WTC11 (cell line): ENCODE measurements at places on chromosomes 2 and 18. TPM values are rescaled to one million over a fixed set of nuclear protein-coding genes. Genes with fewer than 3 reads are reported as not detected.

DNA sequence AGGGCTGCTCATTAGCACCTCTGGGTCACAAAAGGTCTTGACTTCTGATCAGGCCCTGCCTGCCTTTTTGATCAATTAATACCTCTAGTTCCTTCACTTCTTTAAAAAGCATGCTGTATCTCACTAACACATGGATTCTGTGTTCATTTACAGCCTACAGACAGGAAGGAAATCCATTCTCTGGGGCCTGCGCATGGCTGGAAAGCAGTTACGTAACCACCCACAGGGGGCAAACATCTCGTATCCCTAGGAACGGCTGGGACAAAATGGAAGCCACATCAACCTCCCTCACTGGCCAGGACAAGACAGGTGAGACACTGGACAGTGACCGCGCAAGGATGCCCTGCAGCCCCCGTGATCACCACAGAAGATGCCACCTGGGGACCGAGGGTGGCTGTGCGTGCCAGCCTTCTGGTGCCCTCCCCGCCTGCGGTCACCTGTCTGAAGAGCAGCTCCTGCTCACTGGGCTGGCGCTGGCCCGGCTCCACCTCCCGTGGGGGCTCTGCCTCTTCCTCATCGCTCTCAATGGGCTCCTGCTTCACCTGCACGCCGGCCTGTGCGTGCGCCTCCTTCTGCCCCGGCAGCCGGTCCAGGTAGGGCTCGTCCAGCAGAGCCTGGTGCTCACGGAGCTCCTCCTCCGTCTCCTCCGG, 266.9 kb downstream of the TWIST2 start:
- H3K27ac ChIP-seq, result no peak overlapping the region
- peaks cover 6% of the 10 kb centered on the region; the same call in 1 of the 2 replicates for H3K36me3 ChIP-seq
- H3K4me1 ChIP-seq, result 0 out of 2 replicates have a peak, but pooled peaks cover 2% of the 10 kb centered on the region
- no peak overlapping the region for H3K4me3 ChIP-seq
- H3K27me3 ChIP-seq, result no peaks in the 10 kb centered on the region

DNA sequence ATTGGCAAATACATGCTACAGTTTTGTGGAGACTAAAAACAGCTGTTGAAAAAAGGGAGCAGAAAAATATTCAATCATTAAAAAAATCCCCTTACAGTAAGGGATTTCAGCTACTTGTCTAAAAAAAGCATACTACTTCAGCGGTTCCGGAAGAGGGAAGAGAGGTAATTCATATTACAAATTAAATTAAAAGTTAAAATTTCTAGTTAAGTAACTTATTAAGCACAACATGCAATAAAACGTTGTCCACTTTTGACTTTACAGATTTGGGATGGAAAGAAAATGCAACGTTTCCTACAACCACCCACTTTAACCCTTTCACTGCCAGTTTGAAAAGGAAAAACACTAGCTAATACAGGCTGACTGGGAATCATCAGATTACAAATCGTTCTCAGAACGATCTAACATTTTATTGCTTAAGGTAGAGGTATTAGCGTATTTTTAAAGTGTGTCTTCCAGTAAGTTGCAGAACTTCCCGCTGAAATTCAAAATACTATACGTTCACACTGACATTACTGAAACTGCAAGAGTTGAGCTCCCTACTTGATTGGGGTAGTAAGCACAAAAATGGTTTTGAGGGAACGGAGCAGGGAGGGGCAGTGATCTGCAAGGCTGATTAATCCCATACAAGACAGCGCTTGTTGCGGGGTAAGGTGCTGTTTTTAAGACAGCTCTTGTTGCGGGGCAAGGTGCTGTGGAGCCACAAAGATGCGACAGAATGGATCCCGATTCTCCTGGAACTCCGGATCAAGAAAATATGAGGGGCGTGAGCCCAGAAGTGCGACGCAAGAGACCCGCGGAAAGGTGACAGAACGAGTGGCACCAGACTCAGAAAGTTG, 743 bp downstream of the HADHA start:
- peaks cover 35% of the 10 kb centered on the region for H3K4me1 ChIP-seq
- H3K27ac ChIP-seq, result peak overlapping the region; percentile 97
- no peaks in the 10 kb centered on the region for H3K36me3 ChIP-seq

- no peak for DNase-seq
- H3K27ac ChIP-seq, result peak overlapping the region; percentile 80
- H3K36me3 ChIP-seq, result peaks cover 8% of the 10 kb centered on the region; the same call in 1 of the 2 replicates
Measured at GRCh38 chr2:70766357-70767078, 1.5 kb downstream of the ADD2 start.

DNA sequence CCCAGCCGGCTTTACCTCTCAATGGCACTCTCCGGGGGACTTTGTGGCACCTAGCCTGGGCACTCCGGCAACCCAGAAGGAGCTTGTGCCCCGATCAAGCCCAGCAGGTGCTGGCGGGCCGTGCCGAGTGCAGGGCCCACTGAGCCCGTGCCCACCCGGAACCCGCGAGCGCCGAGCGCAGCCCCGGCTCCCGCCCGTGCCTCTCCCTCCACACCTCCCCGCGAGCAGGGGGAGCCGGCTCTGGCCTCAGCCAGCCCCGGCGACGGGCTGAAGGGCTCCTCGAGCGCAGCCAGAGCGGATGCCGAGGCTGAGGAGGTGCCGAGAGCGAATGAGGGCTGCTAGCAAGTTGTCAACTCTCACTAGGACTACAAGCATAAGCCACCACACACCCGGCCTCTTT, 136.9 kb downstream of the COMMD1 start:
- H3K27me3 ChIP-seq, result peaks cover 6% of the 10 kb centered on the region; the same call in 1 of the 2 replicates
- H3K36me3 ChIP-seq, result peaks cover 40% of the 10 kb centered on the region
- H3K4me3 ChIP-seq, result no peak overlapping the region

DNA sequence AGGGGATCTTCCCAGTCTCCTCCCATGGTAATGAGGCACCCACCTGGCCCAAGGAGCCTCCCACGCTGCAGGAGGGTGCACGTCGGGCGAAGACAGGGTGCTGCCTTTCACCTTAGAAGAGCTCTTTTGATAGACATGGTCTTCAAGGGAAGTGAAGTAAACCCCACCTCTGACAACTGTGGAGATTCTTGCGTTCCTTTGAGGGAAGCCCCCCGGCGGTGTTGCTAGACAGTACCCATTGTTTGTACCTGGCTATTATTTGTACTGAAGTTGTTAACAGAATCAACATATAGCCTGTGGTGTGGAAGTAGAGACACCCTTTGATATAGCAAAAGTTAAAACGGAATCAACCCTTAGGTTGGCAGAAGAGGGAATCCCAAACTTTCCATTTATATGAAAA, 648.0 kb downstream of the GALR1 start:
- DNase-seq, result no peak
- H3K27ac ChIP-seq, result no peak overlapping the region
- no peak overlapping the region for H3K4me3 ChIP-seq
- peaks cover 30% of the 10 kb centered on the region for H3K4me1 ChIP-seq

DNA sequence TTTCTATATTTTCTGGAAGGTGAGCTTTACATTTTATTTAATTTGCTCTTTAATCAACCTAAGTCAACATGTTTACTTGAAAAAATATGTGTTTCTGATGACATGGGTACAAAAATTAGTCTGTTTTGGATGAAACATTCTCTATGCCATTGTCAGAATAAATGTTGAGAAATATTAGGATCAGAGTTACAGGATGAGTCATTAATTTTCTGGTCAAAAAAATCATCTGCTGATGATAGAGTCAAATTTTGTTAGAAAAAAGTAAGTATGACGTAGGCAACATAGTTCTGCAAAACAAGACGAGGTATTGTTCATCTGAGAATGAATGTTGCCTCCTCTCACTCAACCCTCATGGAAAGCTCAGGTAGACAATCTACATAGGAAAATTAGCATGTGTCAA, 107.6 kb upstream of the CAVIN2 start:
- H3K27ac ChIP-seq, result no peak overlapping the region
- no peak overlapping the region for H3K4me3 ChIP-seq
- H3K36me3 ChIP-seq, result no peaks in the 10 kb centered on the region
- no peaks in the 10 kb centered on the region for H3K4me1 ChIP-seq

- H3K4me3 ChIP-seq, result no peak overlapping the region
- no peaks in the 10 kb centered on the region for H3K36me3 ChIP-seq
- H3K4me1 ChIP-seq, result peaks cover 14% of the 10 kb centered on the region
- DNase-seq, result no peak
- no peaks in the 10 kb centered on the region for H3K27me3 ChIP-seq
Measured at GRCh38 chr2:8312861-8313830, 368.7 kb upstream of the ID2 start.

DNA sequence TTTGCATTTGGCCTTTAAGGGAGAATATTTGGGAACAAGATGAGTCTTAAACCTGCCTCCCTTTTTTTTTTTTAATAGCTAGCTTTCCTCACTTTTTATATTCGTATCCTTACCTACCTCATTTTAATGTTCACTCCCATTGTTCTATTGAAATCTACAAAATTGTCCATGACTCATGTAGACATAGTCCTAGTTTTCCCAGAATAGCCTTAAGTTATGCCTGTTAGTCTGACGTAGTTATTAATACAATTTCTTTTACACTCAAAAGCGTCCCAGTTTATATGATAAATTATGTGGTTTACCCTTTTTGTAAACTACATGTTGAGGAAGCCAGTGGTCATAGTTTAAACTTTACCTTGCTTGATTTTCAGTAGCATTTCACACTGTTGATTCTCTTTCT, 73.4 kb downstream of the UBR3 start:
- H3K4me1 ChIP-seq, result no peaks in the 10 kb centered on the region
- DNase-seq, result no peak
- H3K27me3 ChIP-seq, result no peaks in the 10 kb centered on the region

GRCh38 chr2:74291886-74292621, 51.2 kb downstream of the SLC4A5 start:
- H3K36me3 ChIP-seq, result no peaks in the 10 kb centered on the region
- no peaks in the 10 kb centered on the region for H3K4me1 ChIP-seq
- H3K4me3 ChIP-seq, result no peak overlapping the region
- H3K27ac ChIP-seq, result no peak overlapping the region

DNA sequence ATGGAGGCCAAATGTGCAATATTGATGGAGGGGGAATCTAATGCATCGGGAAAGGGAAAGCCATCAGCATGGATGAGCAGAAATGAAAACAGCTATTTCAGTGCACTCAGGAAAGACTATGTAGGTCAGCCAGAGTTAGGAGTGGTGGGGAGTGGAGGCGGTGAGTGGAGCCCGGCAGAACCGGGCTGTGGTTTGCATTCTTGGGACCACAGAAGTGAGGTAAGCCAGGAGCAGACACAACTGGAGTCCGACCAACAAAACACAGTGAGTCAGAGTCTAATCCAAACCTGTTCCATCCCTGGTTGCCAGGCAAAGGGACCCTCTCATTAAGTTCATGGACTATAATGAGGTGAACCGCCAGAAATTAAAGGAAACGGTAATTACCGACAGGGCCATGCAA, 61.1 kb upstream of the RAB12 start:
- no peaks in the 10 kb centered on the region for H3K27me3 ChIP-seq
- no peak overlapping the region for H3K4me3 ChIP-seq
- no peaks in the 10 kb centered on the region for H3K36me3 ChIP-seq
- DNase-seq, result no peak

DNA sequence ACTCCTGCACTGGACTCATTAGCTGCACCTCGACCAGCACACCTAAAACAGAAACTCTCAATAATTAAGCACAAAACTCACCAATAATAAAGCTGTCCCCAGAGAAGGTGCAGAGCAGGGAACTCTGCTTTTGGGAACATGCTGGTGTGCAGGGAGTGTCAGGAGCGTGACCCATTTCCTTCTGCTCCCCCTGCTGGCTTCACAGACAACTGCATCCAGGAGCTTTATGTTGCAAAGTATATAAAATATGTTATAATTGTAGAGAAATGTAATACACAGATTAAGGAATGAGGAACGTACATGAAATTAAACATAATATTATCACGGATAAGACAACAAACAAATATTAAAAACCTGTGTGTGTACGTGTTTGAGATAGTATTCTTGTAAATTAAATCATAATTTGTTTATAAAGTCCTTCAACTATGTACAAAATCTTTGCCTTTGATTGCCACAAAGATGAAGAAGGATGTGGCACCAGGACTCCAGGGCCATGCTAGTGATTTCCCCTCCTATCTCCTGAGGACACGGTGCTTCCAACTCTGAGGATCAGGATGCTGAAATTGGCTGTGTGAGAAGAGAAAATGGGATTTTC, 68.6 kb upstream of the MAL start:
- no peak overlapping the region for H3K27ac ChIP-seq
- no peaks in the 10 kb centered on the region for H3K36me3 ChIP-seq
- H3K27me3 ChIP-seq, result peaks cover 4% of the 10 kb centered on the region; the same call in 1 of the 2 replicates
- peaks cover 15% of the 10 kb centered on the region for H3K4me1 ChIP-seq
- H3K4me3 ChIP-seq, result no peak overlapping the region

GRCh38 chr2:156311976-156312375, 20.5 kb downstream of the NR4A2 start:
- no peak overlapping the region for H3K27ac ChIP-seq
- H3K4me1 ChIP-seq, result no peaks in the 10 kb centered on the region
- no peak for DNase-seq
- peaks cover 16% of the 10 kb centered on the region for H3K27me3 ChIP-seq
- H3K36me3 ChIP-seq, result no peaks in the 10 kb centered on the region

DNA sequence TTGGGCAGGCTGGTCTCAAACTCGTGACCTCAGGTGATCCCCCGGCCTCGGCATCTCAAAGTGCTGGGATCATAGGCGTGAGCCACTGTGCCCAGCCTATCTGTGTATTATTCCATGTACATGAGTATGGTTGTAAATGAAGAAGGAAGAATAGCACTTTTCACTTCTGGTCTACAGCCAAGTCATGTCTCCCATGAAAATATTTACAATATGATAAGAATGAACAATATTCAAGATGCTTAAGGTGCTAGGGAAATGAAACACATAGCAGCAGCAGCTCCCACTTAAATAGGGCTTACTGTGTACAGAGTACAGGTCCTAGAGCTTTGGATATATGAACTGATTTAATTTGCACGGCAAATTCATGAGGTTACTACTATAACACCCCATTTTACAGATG, 70.3 kb upstream of the COL5A2 start:
- DNase-seq, result no peak
- H3K36me3 ChIP-seq, result peaks cover 1% of the 10 kb centered on the region
- H3K27ac ChIP-seq, result no peak overlapping the region
- no peak overlapping the region for H3K4me3 ChIP-seq
- no peaks in the 10 kb centered on the region for H3K27me3 ChIP-seq
- no peaks in the 10 kb centered on the region for H3K4me1 ChIP-seq

DNA sequence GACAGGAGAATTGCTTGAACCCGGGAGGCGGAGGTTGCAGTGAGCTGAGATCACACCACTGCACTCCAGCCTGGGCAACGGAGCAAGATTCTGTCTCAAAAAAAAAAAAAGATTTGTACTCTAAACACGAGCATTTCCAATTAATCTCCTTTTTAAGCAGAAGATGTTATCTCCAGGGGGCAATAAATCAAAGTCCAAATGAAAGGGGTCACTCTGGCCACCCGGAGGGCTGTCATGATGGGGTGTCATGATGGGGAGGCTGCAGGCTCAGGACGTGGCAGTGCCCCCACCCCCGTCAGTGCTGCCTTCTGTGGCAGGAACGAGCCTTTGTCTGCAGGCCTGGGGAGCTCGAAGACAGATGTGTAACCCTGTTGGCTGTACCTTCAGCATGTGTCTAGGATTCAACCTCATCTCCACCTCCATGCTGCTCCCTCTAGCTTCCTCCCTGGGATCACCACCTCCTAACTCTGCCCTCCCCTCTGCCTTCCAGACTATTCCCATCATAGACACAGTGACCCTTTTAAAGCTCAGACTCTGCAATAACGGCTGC, 76.9 kb upstream of the YWHAQ start:
- H3K4me3 ChIP-seq, result no peak overlapping the region
- no peak for DNase-seq
- peaks cover 5% of the 10 kb centered on the region for H3K4me1 ChIP-seq
- H3K27me3 ChIP-seq, result no peaks in the 10 kb centered on the region
- H3K27ac ChIP-seq, result no peak overlapping the region

GRCh38 chr2:240230291-240230931, 90.0 kb upstream of the OTOS start:
- no peak for DNase-seq
- H3K4me1 ChIP-seq, result no peaks in the 10 kb centered on the region
- H3K27me3 ChIP-seq, result peaks cover 8% of the 10 kb centered on the region
- no peaks in the 10 kb centered on the region; the same call in 1 of the 2 replicates for H3K36me3 ChIP-seq

The STPG4 gene
- total RNA-seq, result not detected in 3 replicates

The MARCO gene
- total RNA-seq, result 0.11 to 0.39 TPM in 2 of 3 replicates, not detected in the other

The MC4R gene
- 0.16 TPM in 1 of 3 replicates, not detected in the others for total RNA-seq

The C2orf66 gene
- not detected in 3 replicates for total RNA-seq
